GM04504 (cell line): ENCODE measurements at places on chromosomes 1 and 21.

GRCh38 chr1:27507960-27508665 is 18.1 kb upstream of the WASF2 start:
- DNase-seq, result no peak

DNA sequence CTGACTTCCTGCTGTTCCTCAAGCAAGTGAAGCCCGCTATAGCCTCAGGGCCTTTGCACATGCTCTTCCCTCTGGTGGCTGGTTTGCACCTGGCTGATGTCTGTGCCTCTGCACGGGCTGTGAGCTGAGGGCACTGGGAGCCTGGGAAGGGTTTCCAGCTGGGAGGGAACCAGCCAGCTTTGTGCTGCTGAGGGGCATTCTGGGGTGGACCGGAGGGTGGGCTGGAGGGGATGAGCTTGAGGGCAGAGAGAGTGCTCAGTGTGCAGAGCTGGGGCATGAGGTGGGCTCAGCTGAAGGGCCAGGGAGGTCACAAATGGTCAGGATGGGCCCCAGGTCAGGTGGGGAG is 305.7 kb downstream of the MATN1 start:
- DNase-seq, result no peak

DNA sequence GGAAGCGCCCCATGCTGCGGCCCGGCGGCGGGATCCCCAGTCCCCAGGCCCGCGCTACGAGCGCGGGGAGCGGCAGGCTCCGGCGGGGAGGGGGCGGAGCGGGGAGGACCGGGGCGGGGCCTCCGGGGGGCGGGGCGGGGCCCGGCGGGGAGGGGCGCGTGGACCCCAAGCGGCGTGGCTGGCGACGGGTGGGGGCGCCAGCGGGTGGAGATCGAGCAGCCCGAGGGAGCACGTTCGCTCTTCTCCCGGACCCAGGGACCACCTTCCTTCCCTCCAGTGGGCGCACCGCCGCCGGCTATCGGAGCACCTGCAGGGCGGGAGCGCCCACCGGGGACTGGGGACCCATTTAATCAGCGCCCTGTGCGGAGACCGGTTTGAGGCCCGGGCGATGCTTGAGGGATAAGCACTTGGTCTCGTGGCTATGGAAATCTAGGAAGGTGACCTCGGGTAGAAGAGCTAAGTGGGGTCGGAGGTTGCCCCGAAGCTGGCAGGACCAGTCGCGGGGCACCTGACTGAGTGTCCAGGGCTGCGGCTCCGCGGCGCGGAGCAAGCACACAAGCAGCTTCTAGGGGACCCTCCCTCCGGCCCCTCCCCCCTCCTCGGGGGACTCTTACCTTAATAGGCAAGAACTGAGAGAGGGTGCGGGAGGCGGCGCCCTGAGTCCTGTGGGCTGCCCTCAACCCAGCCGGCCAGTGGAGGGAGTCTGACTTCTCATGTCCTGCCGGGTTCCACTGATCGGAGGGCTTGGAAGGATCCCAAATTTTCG is at the start of gene TSPAN2:
Gene TSPAN2 (minus strand): TSS at position 84 of the 766 bp plus-strand sequence. CDS start 71 bp downstream, at position 13.
- DNase-seq, result no peak

- no peak for DNase-seq
Observed at GRCh38 chr1:175208773-175209492, 16.4 kb upstream of the KIAA0040 start.

GRCh38 chr1:24904731-24905354 is 25.2 kb downstream of the RUNX3 start:
- no peak for DNase-seq

DNA sequence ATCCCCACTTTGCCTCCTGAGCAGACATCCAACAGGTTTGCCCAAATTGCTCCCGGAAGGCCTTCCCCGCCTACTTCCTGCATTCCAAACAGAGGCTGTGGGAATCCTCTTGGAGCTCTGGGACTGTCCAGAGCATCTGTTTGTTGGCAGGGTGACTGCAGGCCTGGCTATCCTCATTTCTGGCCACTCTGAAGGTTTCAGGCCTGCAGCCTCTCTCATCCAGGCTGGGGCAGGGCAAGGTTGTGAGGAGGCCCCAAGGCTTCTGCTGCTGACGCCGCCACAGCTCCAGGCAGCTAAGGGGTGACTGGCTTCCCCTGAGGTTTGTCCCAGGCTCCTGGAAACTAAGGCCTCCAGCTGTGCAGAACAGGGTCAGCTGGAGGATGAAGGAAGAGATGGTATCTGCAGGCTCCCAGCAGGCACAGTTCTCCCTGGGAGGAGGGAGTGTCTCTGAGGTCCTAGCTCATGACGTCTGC is 11.3 kb downstream of the CDK18 start:
- DNase-seq, result no peak

- no peak for DNase-seq
Observed at GRCh38 chr1:167627865-167628641, 2.0 kb upstream of the RCSD1 start.

- DNase-seq, result no peak
Observed at GRCh38 chr1:159187647-159188374, 16.4 kb downstream of the CADM3 start.

GRCh38 chr1:184502161-184502560 is 115.3 kb downstream of the C1orf21 start:
- no peak for DNase-seq

- DNase-seq, result no peak
Observed at GRCh38 chr1:24195874-24196273, 8.8 kb upstream of the IFNLR1 start.

DNA sequence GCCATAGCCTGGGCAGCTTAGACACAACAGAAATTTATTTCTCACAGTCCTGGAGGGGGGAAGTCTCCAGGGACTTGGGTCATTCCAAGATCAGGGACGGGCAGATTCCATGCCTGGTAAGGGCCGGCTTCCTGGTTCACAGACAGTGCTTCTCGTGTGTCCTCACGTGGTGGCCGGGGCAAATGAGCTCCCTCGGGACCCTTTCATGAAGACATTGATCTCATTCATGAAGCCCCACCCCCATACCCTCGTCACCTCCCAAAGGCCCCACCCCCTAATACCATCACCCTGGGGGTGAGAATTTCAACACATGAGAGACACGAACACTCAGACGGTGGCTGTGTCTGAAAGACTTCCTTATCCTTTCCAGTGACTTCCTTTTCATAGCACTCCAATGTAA is 51.5 kb downstream of the ACOT7 start:
- no peak for DNase-seq

GRCh38 chr1:32335790-32336590 is at the start of gene MARCKSL1:
MARCKSL1 (minus strand) TSS chr1:32336233; CDS start chr1:32336033, 200 bp downstream.
- no peak for DNase-seq

- DNase-seq, result no peak
Observed at GRCh38 chr1:40879482-40880175, 17.5 kb upstream of the CITED4 start.

- DNase-seq, result no peak
Observed at GRCh38 chr1:201749059-201749690, 79.8 kb upstream of the IPO9 start.

DNA sequence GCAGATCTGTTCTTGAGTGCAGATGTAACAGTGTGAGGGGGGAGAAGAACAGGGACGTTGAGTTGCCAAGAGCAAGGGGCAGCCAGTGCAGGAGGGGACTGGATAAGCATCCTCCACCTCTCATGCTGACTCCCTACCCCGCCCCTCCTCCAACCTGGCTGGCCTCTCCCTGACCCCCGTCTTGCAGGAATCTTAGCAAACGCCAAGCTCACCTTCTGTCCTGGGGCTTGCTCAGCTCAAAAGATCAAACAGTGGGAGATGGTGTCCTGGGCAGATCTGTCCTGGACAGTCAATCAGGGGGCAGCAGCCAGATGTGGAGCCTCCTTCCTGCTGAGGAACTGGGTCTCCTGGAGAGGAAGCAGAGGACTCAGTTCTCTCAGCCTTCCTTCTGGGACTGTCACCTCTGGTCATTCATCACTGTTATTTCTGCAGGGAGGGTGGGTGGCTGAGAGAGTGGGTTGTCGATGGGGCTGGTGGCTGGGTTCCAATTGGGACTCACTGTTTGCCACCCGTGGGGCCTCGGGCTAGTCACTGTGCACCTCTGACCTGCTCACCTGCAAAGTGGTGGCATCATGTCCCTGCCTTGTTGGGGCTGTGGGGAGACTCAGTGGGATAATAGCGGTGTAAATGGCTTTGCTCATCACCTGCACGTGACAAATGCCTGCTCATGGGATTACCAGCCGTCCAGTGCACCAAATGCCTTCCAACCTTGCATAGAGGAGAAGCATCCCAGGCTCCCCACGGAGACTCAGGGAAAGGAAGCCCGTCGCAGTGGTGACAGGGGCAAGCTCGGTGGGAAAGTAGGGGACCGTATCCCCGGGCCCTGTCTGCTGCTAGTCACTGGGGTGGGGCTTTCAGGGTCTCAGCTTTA is 154.4 kb downstream of the PTPRU start:
- no peak for DNase-seq

DNA sequence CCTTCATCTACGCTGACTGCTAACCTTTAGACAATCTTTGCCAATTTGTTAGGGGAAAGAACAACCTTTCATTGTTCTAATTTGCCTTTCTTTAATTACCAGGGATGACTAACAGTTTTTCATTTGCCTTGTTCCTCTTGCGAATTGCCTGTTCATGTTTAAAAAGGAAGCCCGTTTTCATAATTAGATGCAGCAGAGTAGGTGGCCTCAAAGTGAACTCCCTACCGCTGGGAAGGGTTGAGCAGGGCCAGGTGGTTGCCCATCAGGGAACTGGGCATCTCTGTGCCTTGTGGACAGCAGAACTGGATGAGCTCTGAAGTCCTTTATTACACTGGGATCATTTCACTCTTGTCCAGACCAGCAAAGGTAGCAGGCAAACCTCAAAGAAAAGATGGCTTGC is 59.0 kb downstream of the HIVEP3 start:
- no peak for DNase-seq

- no peak for DNase-seq
Observed at GRCh38 chr1:193590102-193590501, 403.7 kb upstream of the B3GALT2 start.

DNA sequence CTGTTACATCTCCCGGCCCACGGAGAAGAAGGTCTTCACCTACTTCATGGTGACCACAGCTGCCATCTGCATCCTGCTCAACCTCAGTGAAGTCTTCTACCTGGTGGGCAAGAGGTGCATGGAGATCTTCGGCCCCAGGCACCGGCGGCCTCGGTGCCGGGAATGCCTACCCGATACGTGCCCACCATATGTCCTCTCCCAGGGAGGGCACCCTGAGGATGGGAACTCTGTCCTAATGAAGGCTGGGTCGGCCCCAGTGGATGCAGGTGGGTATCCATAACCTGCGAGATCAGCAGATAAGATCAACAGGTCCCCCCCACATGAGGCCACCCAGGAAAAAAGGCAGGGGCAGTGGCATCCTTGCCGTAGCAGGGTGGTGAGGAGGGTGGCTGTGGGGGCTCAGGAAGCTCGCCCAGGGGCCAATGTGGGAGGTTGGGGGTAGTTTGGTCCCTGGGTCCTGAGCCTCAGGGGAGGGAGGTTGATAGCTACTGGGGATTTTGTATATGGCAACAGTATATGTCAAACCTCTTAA is 2.3 kb downstream of the GJB4 start:
- DNase-seq, result no peak
